Amniotic epithelial cell (primary cell): ENCODE measurements at places on chromosomes 7 and 10.
A peak's percentile ranks its signal among the peaks of the same experiment; 100 is the strongest.

DNA sequence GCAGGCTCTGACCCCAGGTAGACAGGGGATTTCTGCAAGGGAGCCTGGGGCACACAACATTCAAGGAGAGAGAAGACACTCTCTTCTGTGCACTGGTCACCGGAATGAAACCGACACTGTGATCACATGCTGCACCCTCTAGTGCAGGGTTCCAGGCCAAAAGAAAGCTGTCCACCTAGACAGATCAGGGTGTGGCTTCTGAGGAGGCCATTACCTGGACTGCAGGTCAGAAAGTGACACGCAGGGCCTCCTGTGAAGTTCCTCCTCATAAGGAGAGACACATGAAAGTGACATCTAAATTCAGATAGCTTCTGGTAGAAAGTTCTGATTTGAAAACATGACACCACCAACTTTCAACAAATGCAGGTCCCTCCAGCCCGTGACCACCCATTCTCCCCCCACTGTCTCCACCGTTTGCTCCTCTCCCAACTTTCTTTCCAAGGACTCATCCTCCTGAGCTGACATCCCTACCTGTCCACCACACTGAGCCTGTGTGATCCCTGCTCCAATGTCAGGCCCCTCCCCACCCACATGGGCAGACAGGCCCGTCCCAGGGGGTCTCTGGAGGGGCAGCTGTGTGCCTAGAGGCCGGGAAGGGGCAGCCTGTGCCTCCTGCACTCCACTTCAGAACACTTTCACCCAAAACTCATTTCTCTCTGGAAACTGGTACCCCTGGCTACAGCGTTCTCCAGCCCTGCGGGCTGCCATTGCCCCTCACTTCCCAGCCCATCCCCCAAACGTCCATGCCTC, 198.0 kb downstream of the TNS3 start:
- no peak for DNase-seq

GRCh38 chr7:45456105-45456504, 118.1 kb upstream of the ADCY1 start:
- DNase-seq: no peak

DNA sequence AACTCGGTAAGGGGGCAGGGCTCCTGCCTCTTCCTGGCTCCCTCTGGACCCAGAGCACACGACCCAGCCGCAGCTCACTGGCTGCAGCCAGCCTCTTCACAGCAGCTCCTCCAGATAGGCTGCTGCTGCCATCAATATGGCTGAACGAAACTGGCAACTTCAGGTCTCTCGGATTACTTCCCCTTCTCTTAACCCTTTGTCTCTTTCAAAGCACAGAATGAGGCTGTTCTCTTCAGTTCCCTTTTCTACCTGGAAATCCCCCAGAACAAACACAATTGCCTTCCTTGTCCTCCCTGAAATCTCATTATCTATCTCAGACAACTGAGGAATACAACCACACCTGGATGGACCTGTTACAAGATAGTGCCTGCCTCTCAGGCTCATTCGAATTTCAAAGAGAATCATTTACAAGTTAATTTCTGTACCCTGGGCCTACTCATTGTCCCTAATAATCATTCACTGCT, 193.4 kb upstream of the MBL2 start:
- DNase-seq: no peak

- peak; percentile 4 for DNase-seq
Observed at GRCh38 chr10:123583639-123584418, 82.3 kb upstream of the GPR26 start.

DNA sequence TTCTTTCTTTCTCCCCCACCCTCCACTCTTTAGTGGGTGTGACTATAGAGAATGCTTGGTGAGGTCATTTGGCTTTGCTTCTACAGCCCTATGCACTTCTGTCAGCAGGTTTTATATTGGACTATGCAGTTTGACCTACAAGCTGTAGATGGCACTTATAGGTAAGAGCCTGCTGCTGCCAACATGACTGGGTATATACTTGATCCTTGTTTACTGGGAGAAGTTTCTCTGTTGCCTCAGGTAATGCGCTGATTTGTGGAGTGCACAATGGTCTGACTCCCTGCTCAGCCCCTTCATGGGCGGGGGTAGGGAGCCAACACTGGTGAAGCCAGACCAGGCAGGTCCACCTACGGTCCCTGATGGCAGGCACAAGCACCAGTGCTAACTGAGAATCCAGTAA, 33.7 kb upstream of the C7orf33 start:
- no peak for DNase-seq

DNA sequence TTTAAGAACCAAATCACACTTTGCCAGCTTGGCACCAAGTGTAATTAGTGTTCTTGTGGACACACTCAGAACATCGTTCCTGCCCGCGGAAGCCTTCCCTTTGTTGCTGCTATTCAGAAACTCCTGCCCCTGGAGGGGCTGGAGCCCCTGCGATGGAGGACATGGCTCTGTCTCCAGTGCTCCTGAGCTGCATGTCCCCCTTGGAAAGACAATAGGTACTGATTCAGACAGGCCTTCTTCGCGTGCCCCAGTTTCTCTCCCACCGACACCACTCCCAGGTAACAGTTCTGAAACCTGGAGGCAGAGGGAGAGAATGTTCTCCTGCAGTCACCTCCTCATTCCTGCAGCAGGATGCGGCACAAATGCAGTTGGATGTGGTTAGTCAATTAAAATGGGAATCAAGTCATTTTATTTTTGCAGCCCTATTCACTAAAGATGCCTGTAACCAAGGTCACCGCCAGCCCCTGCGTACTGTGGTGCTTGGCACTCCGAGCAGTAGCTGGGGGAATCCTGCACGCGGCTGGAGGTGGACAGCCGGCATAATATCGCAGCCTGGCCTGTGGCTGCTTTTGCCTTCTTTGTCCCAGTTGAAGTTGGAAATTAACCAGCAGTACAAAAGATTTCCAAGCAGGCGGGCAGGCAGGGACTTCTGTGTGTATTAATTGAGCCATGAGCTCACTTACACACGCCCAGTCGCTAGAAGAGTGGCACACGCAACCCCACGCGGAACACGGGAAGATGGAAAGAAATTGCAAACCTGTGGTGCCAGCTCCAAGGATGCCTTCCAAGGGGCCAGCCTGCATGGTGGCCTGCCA, 205.7 kb downstream of the EBF3 start:
- no peak for DNase-seq

DNA sequence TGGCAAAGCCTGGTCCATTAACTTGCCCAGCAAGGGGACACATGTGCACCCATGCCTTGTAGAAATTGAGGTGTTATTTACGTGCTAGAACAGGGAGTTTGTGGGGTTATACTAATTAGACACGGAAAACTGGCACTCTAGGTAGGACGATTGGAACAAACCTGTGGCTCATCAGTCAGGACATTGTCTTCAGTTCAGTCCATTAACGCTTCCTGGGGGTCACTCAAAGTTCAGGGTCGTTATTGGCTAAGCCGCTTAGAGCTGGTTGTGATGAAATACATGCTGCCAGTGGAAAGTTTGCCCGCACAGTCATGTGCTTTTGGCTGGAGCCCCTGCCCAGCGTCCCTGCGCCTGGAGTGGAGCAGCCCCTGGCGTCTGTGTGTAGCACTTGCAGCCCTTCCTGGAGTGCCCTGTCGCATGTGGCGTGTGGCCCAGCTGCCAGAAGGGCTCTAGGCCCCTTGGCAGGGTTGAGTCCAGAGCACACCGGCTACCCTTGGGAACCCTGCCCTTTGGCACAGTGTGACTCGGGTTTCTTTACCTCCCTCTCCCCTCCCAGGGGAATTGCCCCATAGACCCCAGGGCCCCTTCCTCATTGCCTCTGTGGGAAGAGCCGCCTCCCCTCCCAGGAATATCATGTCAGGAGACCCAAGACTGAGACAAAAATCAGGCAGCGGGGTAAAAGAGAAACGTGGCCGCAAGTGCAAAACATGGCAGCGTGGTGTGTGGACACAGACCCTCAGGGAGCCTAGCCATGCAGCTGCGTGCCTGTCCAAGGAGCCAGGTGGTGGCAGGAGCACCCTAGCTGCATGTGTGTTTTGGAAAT, 9.8 kb downstream of the ZNF775 start:
- peak; percentile 73 for DNase-seq

- peak; percentile 38 for DNase-seq
Observed at GRCh38 chr10:102634686-102635085, 9.6 kb upstream of the TRIM8 start.

DNA sequence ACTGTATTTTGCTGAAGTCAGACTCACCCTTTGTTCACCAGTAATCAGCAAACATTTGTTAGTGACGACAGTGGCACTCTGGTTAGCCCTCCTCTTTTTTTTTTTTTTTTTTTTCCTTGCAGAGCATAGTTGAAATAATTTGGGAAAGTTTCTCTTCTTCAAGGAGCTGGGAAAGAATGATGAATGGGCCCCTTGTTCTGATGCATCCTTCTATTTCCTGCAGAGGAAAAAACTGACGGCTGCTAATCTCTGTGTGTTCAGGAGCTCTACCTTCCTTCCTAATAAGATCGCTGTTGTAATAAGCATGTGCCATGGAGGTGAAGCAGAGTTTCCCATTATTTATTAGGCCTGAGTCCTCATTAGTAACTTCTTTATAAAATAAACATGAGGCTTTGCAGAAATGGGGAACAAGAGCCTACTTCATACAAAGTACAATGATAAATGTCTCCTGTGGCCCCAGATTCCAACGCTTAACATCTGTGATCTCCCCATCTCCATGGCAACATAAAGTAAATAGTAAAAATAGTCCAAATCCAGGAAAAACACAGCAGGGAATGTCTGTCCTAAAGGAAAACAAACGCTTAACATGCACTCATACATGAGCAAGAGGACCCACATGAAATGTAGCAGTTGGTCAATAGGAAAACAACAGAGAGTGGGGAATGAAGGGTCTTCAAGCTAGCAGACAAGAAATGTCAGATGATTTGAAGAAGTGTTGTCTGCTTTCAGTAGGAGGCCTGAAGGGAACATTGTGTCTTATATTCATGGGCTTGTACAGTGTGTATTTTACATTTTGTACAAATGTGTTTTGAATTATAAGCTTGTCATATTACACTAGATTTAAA, 59.1 kb upstream of the CALD1 start:
- peak; percentile 75 for DNase-seq

- peak; percentile 85 for DNase-seq
Observed at GRCh38 chr7:157136372-157136771, 2.4 kb upstream of the UBE3C start.

DNA sequence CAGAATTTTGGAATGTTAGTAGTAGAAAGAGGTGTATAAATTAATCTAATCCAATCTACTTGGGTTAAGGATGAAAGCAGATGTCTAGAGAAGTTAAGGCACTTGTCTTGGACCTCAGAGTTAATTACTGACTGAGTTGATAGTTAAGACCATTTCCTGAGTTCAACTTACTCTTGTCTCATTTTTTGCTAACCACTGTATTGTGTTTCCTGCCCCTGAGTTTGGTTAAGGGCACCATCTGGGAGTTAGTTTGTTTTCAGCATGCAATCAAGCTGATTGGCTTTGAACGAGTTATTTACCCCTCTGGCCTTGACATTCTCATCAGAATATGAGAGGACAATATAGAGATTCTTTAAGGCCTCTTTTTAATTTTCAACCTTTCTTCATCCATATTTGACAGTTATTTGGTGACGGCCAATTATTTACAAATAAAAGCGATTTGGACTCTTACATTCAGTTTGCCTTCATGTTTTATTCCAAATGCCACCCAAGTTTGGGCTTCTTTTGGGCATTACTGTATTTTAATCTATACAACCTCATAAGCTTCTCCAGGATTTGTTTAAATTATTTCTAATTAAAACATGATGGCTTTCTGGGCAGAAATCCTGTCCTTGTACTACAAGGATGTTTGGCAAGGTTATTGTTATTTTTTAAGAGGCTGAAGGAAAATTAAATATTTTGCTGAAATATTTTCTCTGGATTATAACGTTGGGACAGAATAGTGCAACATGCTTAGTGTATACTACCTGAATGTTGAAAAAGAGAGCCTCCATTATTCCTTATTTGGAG, 225.0 kb downstream of the CACNB2 start:
- DNase-seq: no peak

GRCh38 chr7:157946398-157947060, 609.7 kb downstream of the DNAJB6 start:
- DNase-seq: no peak

GRCh38 chr7:127809261-127809702, 157.3 kb downstream of the SND1 start:
- DNase-seq: peak; percentile 77

- no peak for DNase-seq
Observed at GRCh38 chr10:43960477-43960876, 311.8 kb upstream of the ZNF32 start.

DNA sequence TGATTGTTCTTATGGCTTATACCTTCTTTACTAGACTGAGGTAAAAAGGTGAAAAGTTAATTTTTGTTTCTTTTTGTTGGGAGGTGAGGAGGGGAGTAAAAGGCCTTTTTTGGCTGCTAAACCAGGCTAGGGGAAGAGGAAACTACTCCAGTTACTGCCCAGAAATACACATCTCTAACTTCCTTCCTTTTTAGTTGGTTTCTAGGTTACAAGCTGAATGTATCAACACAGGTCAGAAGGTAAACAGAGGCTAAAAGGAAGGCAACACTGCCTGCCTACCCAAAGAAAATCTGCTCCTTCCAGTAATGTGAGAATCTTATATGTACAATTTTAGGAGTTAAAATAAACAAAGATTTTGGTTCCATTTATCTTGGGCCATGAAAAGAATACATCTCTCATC, 140.4 kb downstream of the NRBF2 start:
- no peak for DNase-seq

GRCh38 chr10:1366322-1366691, 310.1 kb downstream of the WDR37 start:
- no peak for DNase-seq

GRCh38 chr10:24645784-24646183, 77.9 kb downstream of the ARHGAP21 start:
- DNase-seq: peak; percentile 31

- peak; percentile 26 for DNase-seq
Observed at GRCh38 chr7:2807845-2808772, 36.0 kb downstream of the GNA12 start.

- no peak for DNase-seq
Observed at GRCh38 chr10:111347386-111348013, 270.7 kb downstream of the ADRA2A start.

DNA sequence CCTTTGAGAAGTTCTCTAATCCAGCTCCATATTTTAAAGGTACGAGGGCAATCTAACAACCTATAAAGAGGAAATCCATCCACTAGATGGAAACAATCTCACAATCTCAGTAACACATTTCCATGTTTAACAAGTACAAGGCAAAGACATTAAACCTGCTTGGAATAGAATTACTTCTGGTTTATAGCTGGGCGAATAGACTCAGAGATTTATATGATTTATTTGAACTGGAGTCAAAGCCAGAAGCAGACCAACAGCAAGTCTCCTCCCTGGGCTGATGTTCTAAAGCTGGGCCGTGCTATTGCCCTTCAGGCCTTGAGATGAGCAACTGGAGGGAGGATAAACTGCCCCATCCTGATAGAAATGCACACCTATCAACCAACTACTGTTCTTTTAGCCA, 25.3 kb downstream of the SLC26A3 start:
- no peak for DNase-seq

- DNase-seq: no peak
Observed at GRCh38 chr10:85575441-85575840, 791.2 kb downstream of the GRID1 start.

DNA sequence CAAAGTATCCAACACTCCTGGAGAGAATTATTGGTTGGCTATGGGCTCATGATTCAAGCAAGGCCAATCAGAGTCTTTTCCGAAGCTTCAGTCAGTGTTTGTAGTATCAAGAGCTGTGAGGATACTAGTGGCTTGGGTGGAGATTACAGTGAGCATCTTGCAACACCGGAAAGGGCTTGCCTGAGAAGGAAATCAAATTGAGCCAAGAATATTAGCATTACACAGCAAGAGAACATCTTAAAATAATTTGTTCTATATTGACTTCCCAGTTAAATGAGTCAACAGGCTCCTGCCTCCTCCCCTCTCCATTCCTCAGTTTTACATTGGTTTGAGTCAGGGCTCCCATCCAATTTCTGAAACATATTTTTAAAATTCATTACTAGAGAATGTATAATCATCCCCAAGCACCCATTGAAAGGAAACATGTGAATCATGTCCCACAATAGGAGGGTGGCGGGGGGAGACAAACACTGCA, 127.4 kb downstream of the ELAPOR2 start:
- DNase-seq: peak; percentile 65
